T-cell (primary cell): ENCODE measurements at places on chromosomes 6 and 20.

GRCh38 chr6:19169366-19169765 is 667.8 kb upstream of the ID4 start:
- H3K4me3 ChIP-seq, result no peak overlapping the region
- no peak for DNase-seq

GRCh38 chr6:13034316-13034715 is 294.0 kb downstream of the TBC1D7 start:
- H3K4me1 ChIP-seq, result peaks cover 2% of the 10 kb centered on the region
- H3K36me3 ChIP-seq, result no peaks in the 10 kb centered on the region
- H3K27ac ChIP-seq, result no peak overlapping the region
- DNase-seq, result no peak
- no peaks in the 10 kb centered on the region for H3K27me3 ChIP-seq
- no peak overlapping the region for H3K4me3 ChIP-seq

- peaks cover 32% of the 10 kb centered on the region for H3K4me1 ChIP-seq
- H3K27ac ChIP-seq, result peak overlapping the region; percentile 90
These were observed 39.8 kb downstream of the GNAS start for GRCh38 chr20:58892141-58892931.

DNA sequence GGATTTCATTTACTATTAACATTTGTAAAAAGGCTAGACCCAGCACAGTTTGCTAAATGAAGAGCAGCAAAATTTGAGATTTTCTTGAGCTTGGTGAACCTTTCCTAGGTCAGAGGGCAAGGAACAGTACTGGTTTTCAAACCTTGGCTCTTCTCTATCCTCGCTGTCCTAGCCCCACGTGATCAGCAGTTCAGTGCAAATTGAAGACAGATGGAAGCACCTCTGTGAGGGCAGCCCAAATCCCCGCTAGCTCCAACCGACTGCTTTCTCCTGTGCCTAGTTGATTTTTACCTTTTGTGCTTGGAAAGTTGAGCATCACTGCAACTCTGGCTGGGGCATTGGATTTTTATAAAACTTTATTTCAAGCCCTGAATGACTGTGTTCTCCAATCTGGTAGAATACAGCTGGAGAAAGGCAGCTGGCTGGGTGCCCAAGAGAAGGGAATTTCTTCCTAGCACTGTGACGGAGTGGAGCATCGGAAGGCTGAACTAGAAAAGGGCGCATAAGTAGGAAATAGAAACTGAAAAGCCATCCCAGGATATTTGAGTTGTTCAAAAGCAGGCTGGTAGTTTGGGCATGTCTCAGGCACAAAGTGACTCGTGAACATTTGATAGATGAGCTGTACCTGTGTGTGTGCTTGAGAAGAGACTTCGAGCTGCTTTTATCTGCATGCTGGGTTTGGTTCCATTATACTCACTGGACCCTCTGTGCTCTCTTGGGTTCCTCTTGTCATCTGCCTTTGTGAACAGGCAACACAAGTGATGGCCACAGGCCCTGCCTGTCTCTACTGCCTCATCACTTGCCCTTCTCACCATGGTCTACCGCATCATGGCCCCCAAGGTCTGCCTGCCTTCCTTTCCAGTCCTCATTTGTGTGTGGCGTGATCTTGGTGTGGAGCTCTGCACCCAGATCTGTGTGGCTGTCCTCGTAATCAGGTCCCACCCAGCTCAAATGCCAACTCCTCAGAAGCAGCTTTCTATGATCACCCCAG is 2.3 kb downstream of the RNF114 start:
- H3K27ac ChIP-seq, result no peak overlapping the region
- no peaks in the 10 kb centered on the region for H3K27me3 ChIP-seq
- H3K4me1 ChIP-seq, result peaks cover 16% of the 10 kb centered on the region

GRCh38 chr6:8545336-8545735 is 110.0 kb upstream of the SLC35B3 start:
- H3K27me3 ChIP-seq, result no peaks in the 10 kb centered on the region
- H3K27ac ChIP-seq, result no peak overlapping the region

GRCh38 chr6:102154176-102154575 is 760.7 kb downstream of the GRIK2 start:
- no peak overlapping the region for H3K4me3 ChIP-seq
- H3K4me1 ChIP-seq, result no peaks in the 10 kb centered on the region
- H3K27ac ChIP-seq, result no peak overlapping the region
- H3K27me3 ChIP-seq, result no peaks in the 10 kb centered on the region

- no peaks in the 10 kb centered on the region for H3K36me3 ChIP-seq
- no peaks in the 10 kb centered on the region for H3K4me1 ChIP-seq
- H3K4me3 ChIP-seq, result no peak overlapping the region
- H3K27ac ChIP-seq, result no peak overlapping the region
These were observed 19.9 kb upstream of the PHACTR3 start for GRCh38 chr20:59584278-59584925.

GRCh38 chr6:15403094-15403755 is 157.4 kb downstream of the JARID2 start:
- DNase-seq, result no peak
- no peaks in the 10 kb centered on the region for H3K36me3 ChIP-seq
- H3K27ac ChIP-seq, result no peak overlapping the region

DNA sequence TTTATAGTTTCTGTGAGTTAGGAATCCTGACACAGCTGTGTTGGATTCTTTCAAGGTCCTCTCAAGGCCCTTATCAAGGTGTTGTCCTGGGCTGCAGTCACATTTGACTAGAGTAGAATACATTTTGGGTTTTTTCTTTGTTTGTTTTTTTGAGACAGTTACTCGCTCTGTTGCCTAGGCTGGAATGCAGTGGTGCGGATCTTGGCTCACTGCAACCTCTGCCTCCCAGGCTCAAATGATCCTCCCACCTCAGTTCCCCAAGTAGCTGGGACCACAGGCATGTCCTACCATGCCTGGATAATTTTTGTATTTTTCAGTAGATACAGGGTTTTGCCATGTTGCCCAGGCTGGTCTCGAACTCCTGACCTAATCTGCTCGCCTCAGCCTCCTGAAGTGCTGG is 15.7 kb downstream of the NFYA start:
- no peaks in the 10 kb centered on the region for H3K27me3 ChIP-seq
- H3K27ac ChIP-seq, result no peak overlapping the region

GRCh38 chr20:61958773-61959700 is 106.6 kb downstream of the TAF4 start:
- H3K4me1 ChIP-seq, result no peaks in the 10 kb centered on the region
- no peaks in the 10 kb centered on the region for H3K27me3 ChIP-seq
- no peaks in the 10 kb centered on the region for H3K36me3 ChIP-seq
- no peak for DNase-seq
- H3K27ac ChIP-seq, result no peak overlapping the region

GRCh38 chr20:3819411-3820047 is 818 bp upstream of the AP5S1 start:
- H3K36me3 ChIP-seq, result peaks cover 12% of the 10 kb centered on the region
- peak overlapping the region; percentile 79 for H3K4me3 ChIP-seq
- no peaks in the 10 kb centered on the region for H3K27me3 ChIP-seq
- H3K4me1 ChIP-seq, result peaks cover 62% of the 10 kb centered on the region

DNA sequence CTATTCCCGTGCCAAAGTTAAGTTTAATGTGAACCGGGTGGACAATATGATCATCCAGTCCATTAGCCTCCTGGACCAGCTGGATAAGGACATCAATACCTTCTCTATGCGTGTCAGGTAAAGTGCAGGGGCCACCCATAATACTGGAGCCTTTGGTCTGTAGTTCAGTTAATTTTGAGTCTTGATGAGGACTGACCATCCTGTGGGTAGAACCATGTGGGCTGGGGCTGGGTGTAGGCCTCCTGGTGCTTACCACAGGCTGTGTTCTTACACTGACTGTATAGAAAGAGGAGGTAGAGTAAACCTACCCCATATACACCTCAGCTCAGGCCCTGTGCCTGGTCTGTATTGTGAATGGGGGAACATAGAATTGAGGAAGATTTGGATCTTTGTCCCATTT is 2.4 kb downstream of the NOP56 start:
- H3K4me1 ChIP-seq, result peaks cover 17% of the 10 kb centered on the region
- no peak overlapping the region for H3K27ac ChIP-seq
- peaks cover 38% of the 10 kb centered on the region for H3K36me3 ChIP-seq
- DNase-seq, result no peak

- no peaks in the 10 kb centered on the region for H3K4me1 ChIP-seq
- no peaks in the 10 kb centered on the region for H3K36me3 ChIP-seq
- H3K27me3 ChIP-seq, result peaks cover 30% of the 10 kb centered on the region
- H3K4me3 ChIP-seq, result no peak overlapping the region
- DNase-seq, result no peak
- H3K27ac ChIP-seq, result no peak overlapping the region
These were observed 76.4 kb downstream of the TMEM242 start for GRCh38 chr6:157246771-157247484.

DNA sequence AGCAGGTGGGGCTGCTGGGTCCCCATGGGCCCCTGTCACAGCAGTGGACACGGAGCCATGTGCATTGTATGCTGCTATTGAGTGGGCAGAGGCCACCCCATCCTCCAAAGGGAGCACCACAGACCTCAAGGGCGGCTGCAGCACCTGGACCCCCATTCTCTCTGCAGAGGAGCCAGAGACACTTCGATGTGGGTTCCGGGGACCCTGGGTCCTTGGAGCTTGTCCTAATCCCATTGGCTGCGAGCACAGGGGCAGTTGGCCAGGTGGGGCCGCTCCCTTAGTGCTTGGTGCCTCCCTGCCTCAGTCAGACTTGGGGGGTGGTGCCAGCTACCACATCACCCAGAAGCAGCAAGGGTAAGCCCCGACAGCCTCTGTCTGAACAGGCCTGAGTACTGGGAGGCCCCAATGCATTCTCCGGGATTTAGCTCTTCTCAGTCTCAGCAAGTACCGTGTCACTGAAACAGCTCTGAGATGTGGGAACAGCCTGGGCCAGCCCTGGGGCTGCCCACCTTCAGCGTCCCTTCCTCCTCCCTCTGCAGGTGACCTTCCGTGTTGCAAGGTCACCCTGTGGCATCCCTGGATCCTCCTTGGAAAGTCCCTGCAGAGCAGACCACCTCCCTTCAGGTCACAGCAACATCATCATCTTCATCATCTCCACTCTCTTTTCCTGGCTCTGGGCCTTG is 73.9 kb downstream of the GINS1 start:
- no peaks in the 10 kb centered on the region for H3K27me3 ChIP-seq
- H3K4me3 ChIP-seq, result no peak overlapping the region
- H3K27ac ChIP-seq, result no peak overlapping the region
- H3K36me3 ChIP-seq, result no peaks in the 10 kb centered on the region
- no peak for DNase-seq

GRCh38 chr6:110185879-110186278 is 5.7 kb downstream of the CDC40 start:
- peaks cover 4% of the 10 kb centered on the region for H3K36me3 ChIP-seq
- no peaks in the 10 kb centered on the region for H3K27me3 ChIP-seq
- peaks cover 27% of the 10 kb centered on the region for H3K4me1 ChIP-seq
- no peak for DNase-seq
- H3K4me3 ChIP-seq, result no peak overlapping the region
- no peak overlapping the region for H3K27ac ChIP-seq

DNA sequence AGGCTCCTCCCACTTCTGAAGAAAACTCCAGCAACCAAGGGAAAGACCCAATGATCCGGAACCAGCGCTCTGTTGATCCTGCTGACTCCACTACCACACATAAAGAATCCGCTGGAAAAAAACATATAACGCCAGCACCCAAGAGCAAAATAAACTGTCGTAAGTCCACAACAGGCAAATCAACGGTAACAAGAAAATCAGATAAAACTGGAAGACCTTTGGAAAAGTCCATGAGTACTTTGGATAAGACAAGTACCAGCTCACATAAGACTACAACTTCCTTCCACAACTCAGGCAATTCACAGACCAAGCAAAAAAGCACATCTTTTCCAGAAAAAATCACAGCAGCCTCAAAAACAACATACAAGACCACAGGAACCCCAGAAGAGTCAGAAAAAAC is 8.0 kb downstream of the MUCL3 start:
- no peak overlapping the region for H3K27ac ChIP-seq
- peaks cover 36% of the 10 kb centered on the region for H3K27me3 ChIP-seq
- no peaks in the 10 kb centered on the region for H3K36me3 ChIP-seq
- no peak overlapping the region for H3K4me3 ChIP-seq
- no peaks in the 10 kb centered on the region for H3K4me1 ChIP-seq

DNA sequence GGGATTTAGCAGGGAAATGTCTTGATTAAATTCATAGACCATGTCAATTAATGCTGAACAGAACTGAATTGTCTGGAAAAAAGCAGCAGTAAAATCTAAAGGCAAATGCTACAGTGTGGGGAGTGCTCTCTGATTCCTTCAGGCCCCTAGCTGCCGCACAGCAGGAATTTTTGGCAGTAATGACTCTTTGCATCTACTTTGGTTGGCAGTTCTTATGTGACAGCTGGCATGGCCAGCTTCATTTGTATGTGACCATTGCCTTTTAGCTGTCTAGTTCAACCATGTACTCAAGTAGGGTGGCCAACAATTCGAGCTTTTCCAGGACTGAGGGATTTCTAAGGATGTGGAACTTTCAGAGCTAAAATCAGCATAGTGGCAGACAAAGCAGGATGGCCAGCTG is 499.1 kb upstream of the MAN1A1 start:
- H3K36me3 ChIP-seq, result no peaks in the 10 kb centered on the region
- no peak overlapping the region for H3K4me3 ChIP-seq
- H3K27me3 ChIP-seq, result no peaks in the 10 kb centered on the region
- H3K4me1 ChIP-seq, result no peaks in the 10 kb centered on the region

- no peaks in the 10 kb centered on the region for H3K4me1 ChIP-seq
- peaks cover 22% of the 10 kb centered on the region for H3K27me3 ChIP-seq
- no peak overlapping the region for H3K27ac ChIP-seq
- DNase-seq, result no peak
- H3K36me3 ChIP-seq, result no peaks in the 10 kb centered on the region
These were observed 284.4 kb upstream of the RNF24 start for GRCh38 chr20:4299773-4300172.

GRCh38 chr20:46939031-46939965 is 44.7 kb downstream of the EYA2 start:
- no peaks in the 10 kb centered on the region for H3K4me1 ChIP-seq
- H3K36me3 ChIP-seq, result no peaks in the 10 kb centered on the region
- DNase-seq, result no peak
- peaks cover 26% of the 10 kb centered on the region for H3K27me3 ChIP-seq

DNA sequence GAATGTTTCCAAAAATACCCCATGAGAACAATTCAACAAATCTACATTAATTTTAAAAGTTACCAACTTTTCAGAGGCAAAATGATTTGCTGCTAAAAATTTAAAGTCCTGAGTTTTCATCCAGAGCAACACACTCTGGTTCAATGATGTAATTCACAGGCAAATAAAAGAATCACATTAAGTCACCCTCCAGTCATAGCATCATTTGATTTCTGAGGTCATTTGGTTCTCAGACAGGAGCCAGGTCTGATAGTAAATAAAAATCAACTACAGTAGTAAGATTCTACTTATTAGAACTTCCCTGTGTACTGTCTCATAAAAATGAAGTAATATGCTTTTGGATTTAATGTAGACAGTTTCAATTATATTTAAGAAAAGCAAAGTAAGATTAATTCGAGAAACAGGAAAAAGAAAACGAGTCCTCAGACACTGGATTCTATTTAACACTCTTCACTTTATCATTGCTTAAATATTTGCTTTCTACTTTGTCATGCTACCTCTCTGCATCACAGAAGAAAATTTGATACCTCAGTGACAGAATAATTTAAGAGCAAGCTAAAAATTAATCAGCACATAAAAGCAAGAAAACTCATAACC is 25.8 kb downstream of the MAP7 start:
- H3K4me3 ChIP-seq, result no peak overlapping the region
- H3K36me3 ChIP-seq, result no peaks in the 10 kb centered on the region
- H3K4me1 ChIP-seq, result peaks cover 3% of the 10 kb centered on the region
- no peak for DNase-seq
- no peak overlapping the region for H3K27ac ChIP-seq

- H3K4me3 ChIP-seq, result no peak overlapping the region
- H3K27ac ChIP-seq, result no peak overlapping the region
- H3K27me3 ChIP-seq, result no peaks in the 10 kb centered on the region
- no peak for DNase-seq
- peaks cover 92% of the 10 kb centered on the region for H3K36me3 ChIP-seq
These were observed 72.5 kb downstream of the PTPN1 start for GRCh38 chr20:50582591-50583234.

- DNase-seq, result no peak
- no peaks in the 10 kb centered on the region for H3K27me3 ChIP-seq
- H3K4me3 ChIP-seq, result no peak overlapping the region
- H3K36me3 ChIP-seq, result peaks cover 37% of the 10 kb centered on the region
- peaks cover 52% of the 10 kb centered on the region for H3K4me1 ChIP-seq
These were observed 9.9 kb downstream of the BCL2L1 start for GRCh38 chr20:31712564-31713311.
